ENCODE measurements at places on chromosomes 13 and 19.

DNA sequence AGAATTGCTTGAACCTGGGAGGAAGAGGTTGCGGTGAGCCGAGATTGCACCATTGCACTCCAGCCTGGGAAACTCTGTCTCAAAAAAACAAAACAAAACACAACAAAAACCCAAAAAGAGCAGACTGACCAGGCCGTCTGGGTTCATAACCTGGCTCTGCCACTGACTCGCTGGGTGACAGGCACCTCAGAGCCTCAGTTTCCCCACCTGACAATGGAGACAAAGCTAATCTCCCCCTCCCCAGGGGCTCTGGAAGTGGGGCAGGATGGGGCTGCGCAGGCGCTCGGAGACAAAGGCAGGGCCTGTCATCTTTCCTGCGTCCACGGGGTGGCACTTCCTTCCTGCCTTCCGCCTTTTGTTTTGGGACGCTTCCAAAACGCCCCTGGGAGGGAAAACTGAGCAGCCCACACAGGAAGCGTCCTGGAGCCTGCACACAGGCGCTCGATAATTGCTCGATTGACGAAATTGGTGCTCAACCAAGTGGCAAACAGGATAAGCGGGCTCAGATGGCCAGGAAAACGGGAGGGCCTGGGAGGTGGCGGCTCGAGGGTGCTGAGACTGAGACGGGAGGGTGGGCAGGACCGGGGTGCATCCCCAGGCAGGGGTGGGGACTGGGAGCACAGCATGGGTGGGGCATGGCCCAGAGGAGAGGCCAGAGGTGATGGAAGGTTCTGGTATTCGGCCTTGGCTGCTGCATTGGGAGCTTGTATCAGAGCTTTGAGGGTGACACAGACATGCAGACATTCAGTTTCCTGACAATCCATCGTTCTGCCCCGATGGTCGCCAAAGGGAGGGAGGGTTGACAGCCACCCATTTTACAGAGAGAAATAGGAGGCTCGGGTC, 17.8 kb downstream of the SPC24 start:
- DNase-seq: peak; percentile 21

DNA sequence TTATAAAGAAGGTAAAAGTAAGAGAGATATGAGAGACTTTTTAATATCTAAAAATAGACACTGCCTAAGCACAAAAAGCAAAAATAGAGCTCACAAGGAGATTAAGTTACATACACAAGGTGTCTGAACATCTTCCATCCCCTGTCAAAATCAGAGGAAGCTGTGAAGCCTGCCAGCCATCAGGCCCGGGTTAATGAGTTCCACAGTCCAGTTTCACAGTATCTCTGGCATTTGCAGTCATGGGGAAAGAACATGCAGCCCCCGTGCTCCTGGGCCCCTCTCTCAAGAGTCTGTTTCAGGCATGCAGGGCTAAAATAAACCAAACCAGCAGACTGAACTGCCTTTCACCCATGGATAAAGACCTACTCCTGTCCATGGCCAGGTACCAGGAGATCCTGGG, 79.2 kb downstream of the TBC1D4 start:
- DNase-seq: no peak

GRCh38 chr13:45209229-45209628, 8.4 kb upstream of the KCTD4 start:
- DNase-seq: no peak

GRCh38 chr13:45492538-45492937, 27.8 kb downstream of the COG3 start:
- DNase-seq: no peak

- no peak for DNase-seq
These were observed 72.6 kb upstream of the SERP2 start for GRCh38 chr13:44300895-44301638.

- DNase-seq: no peak
These were observed 134.0 kb downstream of the ENOX1 start for GRCh38 chr13:43652760-43653159.

GRCh38 chr13:89695343-89696257, 1651.9 kb upstream of the MIR17HG start:
- DNase-seq: no peak

GRCh38 chr13:80299046-80299445, 41.9 kb downstream of the SPRY2 start:
- DNase-seq: no peak

- no peak for DNase-seq
These were observed 7.9 kb upstream of the ZNF626 start for GRCh38 chr19:20669263-20669662.
